ENCODE measurements at places on chromosomes 6 and 20.

GRCh38 chr6:138468320-138469015 lies 30.8 kb downstream of the NHSL1 start:
- no peak for DNase-seq

GRCh38 chr6:41488433-41489119 lies 57.6 kb upstream of the FOXP4 start:
- DNase-seq = no peak

GRCh38 chr6:1868561-1869261 lies 259.0 kb downstream of the FOXC1 start:
- no peak for DNase-seq

- no peak for DNase-seq
Measured at GRCh38 chr6:24613361-24614042, 32.5 kb downstream of the KIAA0319 start.

DNA sequence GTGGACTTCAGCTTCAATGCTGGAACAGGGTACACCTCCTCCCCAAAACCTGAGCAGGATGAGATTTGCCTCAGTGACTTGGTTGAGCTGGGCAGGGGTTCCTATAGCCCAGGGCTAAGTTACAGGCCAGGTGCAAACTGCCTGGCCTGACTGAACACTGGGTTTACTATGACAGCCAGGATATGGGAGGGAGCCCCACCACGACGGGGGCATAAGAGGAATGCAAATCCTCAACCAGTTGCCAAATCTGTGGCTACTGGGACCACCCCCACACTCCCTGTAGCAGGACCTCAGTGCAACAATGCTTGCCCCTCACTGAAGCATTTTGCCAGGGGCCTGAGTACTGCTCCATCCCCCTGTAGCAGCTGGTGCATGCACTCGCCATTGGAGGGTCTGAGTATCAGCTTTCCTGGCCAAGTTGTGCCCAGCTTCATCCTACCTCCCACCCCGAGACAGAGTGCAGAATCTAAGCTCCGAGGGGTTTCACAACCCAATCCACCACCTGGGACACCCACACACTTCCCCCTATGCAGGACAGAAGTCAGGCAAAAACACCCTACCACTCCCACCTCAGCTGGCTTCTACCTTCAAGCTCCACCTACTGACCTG lies 27.6 kb downstream of the TREML4 start:
- no peak for DNase-seq

DNA sequence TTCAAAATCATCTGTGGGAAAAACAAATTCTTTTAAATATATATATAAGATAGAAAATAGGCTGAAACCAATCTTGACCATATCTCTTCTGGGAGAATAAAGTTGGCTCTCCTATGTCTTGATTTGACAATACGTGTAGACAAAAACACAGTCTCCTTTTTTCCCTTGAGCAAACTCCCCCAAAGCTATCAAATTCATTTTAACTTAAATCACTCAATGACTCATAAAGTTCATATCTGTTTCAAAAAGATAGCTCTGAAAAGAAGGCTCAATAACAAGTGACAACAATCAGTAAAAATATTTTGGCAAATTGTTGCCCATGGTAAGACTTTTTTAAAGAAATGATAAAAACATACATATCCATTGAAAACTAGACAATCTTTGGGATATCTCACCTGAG lies 236.0 kb upstream of the TENT5A start:
- DNase-seq = no peak

DNA sequence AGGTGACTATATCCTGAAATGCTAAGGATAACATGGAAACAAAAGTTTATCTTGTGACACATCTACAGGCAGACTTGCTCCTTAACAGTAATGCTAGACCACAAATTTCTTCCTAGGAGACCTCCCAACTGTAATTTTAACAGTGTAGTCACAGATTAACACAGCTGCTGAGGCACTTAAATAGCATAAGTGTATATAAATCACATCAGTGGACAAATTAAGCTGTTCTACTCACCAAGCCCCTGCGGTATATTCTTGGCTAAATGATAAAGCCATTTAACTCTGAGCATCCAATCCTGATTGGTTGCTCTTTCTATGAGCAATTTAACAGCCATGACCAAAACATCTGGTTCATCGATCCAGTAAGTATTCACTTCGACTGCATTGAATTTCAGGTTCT lies 73.3 kb upstream of the LYRM2 start:
- DNase-seq = no peak

GRCh38 chr6:118815495-118815894 lies 78.5 kb upstream of the ASF1A start:
- DNase-seq = no peak

- DNase-seq = peak; percentile 8
Measured at GRCh38 chr6:109526905-109527628, 44.0 kb upstream of the ZBTB24 start.

DNA sequence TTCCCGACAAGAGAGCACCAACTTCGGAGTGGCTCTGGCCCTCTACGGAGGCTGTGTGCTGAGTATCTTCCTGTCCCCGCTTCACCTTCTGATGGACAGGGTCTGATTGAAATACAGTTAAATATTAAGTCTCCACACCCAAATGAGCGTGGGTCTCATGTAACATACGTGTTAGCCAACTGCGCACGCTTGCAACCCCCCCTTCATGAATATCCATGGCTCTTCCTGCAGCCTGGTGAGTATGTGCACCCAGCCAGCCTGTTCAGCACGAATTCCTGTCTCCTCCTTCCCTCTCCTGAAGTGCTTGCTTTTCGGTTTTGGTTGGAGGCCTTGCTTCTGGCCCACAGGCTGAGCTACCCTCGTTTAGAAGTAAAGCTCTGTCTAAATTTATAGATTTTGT lies 102.9 kb upstream of the FRMD1 start:
- DNase-seq = no peak

- DNase-seq = no peak
Measured at GRCh38 chr20:3674995-3675900, 6.6 kb downstream of the ADAM33 start.

DNA sequence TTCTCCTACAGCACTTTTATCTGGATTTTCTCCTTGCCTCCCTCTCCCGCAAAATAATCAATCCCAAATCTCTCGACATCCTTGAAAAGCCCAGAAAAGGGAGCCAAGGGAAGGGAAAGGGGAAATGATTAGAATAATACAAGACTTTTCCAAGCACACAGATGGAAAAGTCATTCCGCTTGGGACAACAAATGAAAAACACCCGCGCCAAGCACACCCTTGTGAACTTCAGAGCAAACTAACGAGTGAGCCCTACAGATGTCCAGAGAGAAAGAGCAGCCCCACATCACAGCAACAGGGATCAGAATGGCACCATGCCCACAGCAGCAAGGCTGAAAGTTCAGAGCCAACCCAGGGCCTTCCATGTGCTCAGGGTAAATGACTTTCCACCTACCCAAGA lies 49.6 kb downstream of the NINL start:
- no peak for DNase-seq

- DNase-seq = peak; percentile 48
Measured at GRCh38 chr6:148144917-148145521, 197.6 kb upstream of the SASH1 start.

GRCh38 chr20:17727351-17727750 lies 27.6 kb downstream of the BANF2 start:
- DNase-seq = no peak
